Pancreas (tissue), 10 donors: ENCODE measurements at places on chromosomes 16 and 17. TPM values are rescaled to one million over a fixed set of nuclear protein-coding genes. Genes with fewer than 3 reads are reported as not detected.
A peak's percentile ranks its signal among the peaks of the same experiment; 100 is the strongest.

- no peak for DNase-seq
These were observed 242.6 kb upstream of the CIBAR2 start for GRCh38 chr16:85354686-85355514.

- no peak for DNase-seq
These were observed 22.0 kb upstream of the USP10 start for GRCh38 chr16:84677849-84678248.

GRCh38 chr17:50816771-50817751 is 18.3 kb upstream of the WFIKKN2 start:
- DNase-seq: peak; percentile 38

DNA sequence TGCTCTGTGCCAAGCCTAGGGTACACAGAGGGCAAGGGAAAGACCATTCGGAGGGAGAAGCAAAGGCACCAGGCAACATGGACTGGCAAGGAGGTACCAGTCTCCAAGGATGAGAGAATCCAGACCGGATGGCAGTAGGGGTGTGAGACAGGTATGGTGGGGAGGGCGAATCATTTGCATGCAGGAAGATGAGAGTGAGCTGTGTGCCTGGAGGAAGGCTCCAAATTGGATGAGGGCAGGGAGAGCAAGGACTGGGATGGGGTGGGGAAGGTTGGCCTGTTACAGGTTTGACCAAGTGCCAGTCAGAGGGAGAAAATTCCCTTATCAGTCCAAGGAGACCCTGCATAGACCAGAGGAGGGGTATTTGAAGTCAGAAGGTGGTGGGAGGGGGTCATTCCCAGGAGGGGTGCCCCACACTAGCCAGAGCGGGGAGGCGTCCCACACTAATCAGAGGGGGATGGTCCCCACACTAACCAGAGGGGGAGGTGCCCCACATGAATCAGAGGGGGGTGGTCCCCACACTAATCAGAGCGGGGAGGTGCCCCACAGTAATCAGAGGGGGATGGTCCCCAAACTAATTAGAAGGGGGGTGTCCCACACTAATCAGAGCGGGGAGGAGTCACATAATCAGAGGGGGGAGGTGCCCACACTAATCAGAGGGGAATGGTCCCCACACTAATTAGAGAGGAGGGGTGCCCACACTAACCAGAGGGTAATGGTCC is 737 bp downstream of the CANT1 start:
- peak; percentile 43 for DNase-seq

- DNase-seq: peak; percentile 69
These were observed 73.1 kb downstream of the CCDC182 start for GRCh38 chr17:57671667-57672632.

- no peak for DNase-seq
These were observed 34.9 kb upstream of the LGALS9 start for GRCh38 chr17:27596096-27596495.

GRCh38 chr16:47590472-47590871 is 129.3 kb downstream of the PHKB start:
- no peak for DNase-seq

DNA sequence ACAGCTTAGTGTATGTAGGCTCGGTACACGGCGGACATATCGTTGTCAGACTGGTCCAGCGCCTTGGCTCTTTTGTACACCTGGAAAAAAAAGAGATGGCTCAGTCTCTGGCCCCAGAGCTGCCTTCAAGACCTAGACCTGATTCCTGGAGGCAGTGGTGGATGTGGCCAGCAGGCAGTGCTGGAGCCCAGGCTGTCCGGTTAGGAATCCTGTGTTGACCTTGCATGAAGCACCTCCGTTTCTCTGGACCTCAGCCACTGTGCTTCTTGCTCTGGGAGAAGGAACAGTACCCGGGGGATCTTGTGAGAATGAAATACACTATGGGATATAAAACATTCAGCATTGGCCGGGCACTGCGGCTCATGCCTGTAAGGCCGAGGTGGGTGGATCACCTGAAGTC is 2.8 kb upstream of the ROGDI start:
- no peak for DNase-seq

GRCh38 chr16:89187770-89188392 is 12.5 kb downstream of the SLC22A31 start:
- DNase-seq: peak; percentile 70

- peak; percentile 43 for DNase-seq
These were observed 1.2 kb upstream of the KRT17 start for GRCh38 chr17:41625602-41626001.

GRCh38 chr17:65712383-65713267 is 151.2 kb upstream of the AXIN2 start:
- no peak for DNase-seq

DNA sequence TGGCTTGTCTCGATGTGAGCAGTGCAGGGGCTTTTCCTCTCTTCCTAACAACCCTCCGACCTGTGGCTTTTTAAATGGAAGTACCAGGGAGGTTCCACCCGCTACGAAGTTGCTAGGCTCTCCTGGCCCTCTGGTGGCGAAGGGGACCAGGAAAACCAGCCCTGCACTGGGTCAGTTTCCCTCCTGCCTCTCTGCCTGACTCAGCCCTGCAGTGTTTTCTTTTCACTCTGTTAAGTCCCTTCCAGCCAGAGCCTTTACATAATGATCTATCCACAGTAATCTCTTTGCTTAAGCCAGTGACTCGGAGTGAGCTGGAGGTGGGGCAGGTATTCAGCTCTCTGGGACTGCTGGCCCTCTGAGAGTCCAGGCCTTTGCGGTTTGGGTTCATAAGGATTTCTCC is 331.3 kb upstream of the EEF2KMT start:
- no peak for DNase-seq

The KIF19 gene
- polyA plus RNA-seq: 13.5 TPM

The FAM171A2 gene
- 1.3 TPM for polyA plus RNA-seq

GRCh38 chr17:48954300-48954755 is 9.7 kb upstream of the SNF8 start:
- no peak for DNase-seq

DNA sequence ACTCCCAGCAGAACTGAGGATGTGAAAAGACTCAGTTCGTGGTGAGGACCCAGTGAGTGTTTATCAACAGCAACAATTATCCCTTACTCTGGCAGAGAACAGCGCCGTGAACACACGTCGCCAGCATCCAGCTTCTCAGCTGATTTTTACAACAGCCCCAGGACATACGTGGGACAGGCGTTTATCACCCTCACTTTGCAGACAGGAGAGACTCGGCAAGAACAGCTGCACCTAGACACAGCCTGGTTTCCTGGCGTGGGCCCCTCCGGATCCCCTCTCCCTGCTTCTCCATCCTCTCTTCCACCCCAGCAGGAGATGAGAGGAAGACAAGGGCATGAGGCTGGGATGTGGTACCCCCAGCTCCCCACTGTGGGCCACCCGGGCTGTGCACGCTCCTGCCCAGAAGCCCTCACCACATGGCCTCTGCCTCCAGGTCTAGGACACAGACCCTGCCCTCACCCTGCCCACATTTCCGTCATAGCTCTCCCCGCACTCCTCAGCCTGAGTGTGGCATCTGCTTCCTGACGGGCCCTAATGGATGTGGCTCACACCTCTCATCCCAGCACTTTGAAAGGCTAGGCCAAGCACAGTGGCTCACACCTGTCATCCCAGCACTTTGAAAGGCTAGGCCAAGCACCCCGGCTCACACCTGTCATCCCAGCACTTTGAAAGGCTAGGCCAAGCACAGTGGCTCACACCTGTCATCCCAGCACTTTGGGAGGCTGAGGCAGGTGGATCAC is 17.5 kb downstream of the ABR start:
- no peak for DNase-seq

- DNase-seq: peak; percentile 50
These were observed 15.8 kb upstream of the EXOSC6 start for GRCh38 chr16:70267516-70267915.

DNA sequence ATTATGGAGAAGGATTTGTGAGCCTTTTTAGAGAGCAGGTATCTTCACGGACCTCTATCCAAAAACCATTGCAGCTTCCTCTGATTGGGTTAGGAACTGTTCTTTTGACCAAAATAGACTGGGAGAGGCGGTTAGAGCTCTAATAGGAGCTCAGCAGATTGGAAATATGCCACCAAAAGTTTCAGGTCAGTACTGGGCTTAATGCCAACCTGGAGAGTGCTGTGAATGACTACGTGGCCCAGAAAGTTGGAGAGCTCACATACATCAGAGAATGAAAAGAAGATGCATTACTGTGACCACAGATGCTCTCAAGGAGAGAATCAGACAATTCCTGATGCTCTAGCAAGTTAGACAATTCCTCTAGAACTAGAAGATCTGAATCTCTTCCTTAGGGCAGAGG is 86.5 kb downstream of the ABCA8 start:
- no peak for DNase-seq

The ABCC11 gene
- polyA plus RNA-seq: 0.11 TPM

DNA sequence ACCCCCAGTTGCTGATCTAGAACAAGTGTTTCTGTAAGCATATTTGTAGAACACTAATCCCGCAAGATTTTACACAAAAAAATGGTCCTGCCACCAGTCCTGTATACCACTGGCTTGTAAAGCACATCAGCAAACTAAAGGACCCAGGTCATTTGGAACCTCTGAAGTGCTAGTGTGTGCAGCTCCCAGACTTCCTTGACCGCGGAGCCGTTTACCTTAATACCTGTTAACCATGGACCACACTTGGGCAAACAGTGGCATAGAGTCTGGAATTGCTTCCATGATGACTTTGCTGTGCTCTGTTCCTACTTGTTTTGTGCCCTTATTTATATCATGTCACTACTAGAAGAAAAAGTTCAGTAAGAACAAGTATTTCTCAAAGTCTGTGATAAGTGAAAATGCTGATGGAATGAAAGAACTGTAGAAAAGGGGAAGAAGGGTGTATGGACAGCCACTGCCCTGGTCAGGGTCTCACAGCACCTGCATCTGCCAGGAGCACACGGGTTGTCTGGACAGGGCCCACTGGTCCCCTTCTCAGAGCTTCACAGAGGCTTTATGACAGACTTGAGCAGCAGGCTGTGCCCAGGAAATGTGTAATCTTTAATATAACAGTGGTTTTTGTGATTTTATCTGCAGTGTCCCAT is 29.3 kb downstream of the ALDH3A2 start:
- no peak for DNase-seq

- DNase-seq: no peak
These were observed 308.6 kb upstream of the ZFHX3 start for GRCh38 chr16:73356401-73357079.

The ICAM2 gene
- 14.8 TPM for polyA plus RNA-seq

- DNase-seq: no peak
These were observed 290.6 kb upstream of the CCL2 start for GRCh38 chr17:33964344-33964979.
